Spinal cord (tissue), 10 donors: ENCODE measurements at places on chromosomes 7 and 10.

- no peak for DNase-seq
These were observed 57.7 kb downstream of the STEAP1B start for GRCh38 chr7:22442187-22442881.

DNA sequence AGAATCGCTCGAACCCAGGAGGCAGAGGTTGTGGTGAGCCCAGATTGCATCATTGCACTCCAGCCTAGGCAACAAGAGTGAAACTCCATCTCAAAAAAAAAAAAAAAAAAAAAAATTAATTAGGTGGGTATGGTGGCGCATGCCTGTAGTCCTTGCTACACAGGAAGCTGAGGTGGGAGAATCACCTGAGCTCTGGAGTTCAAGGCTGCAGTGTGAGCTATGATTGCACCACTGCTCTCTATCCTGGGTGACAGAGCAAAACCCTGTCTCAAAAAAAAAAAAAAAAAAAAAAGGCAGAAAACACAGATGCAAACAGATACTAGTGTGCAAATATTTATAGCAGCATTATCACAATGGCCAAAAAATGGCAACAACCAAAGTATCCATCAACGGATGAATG is 134.4 kb downstream of the RGS10 start:
- DNase-seq = no peak

DNA sequence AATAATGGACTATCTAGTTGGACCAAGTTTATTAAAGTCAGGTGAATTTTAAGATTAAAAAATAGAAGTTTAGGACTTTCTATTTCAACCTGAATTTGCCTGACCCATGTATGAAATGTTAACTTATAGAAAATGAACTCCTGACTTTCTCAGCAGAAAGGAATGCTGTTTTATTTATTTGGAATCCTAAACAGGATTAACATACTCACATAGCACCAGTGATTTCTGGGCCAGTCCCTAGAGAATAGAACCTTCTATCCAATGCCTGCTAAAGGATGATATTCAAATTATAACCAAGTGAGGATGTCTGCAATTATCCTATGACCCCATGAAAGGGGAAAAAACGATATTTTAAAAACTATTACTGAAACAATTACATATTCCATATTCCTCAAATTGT is 148.8 kb downstream of the CHRM2 start:
- no peak for DNase-seq

DNA sequence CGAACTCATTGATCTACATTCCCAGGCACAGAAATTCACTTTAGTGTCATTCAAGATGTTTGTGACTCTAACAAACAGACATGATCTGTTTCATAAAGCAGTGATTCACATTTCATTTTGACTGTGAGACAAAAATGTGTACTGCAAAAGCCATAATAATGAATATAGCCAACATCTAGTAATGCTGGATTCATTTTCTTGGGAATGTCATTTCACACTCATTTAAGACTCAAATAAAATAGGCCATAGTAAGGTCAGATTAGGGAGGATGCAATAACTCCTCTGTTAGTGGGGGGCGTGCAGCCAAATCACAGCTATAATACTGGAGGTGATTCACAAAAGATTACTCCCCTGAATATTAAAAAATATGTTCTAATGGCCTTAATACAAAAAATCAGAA is 566.6 kb upstream of the ZWINT start:
- no peak for DNase-seq

- no peak for DNase-seq
These were observed 4.1 kb upstream of the SGMS1 start for GRCh38 chr10:50627896-50628295.

DNA sequence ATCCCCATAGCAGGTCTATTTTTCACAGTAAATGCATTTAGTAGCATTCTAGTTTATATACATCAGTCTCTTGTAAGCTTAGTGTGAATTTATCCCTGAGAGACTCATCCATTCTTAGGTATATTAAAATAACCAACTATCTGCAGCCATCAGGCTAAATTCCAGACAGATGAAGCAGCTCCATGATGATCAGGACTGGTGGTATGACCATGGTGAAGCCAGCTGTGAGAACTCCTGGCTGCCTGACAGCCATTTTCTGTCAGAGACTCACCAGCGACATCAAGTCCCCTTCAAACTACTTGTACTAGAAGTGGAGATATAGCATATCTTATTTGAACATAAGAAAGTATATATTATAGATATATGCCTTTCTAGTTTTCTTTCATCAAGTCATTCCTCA is 70.3 kb upstream of the GSDME start:
- no peak for DNase-seq

DNA sequence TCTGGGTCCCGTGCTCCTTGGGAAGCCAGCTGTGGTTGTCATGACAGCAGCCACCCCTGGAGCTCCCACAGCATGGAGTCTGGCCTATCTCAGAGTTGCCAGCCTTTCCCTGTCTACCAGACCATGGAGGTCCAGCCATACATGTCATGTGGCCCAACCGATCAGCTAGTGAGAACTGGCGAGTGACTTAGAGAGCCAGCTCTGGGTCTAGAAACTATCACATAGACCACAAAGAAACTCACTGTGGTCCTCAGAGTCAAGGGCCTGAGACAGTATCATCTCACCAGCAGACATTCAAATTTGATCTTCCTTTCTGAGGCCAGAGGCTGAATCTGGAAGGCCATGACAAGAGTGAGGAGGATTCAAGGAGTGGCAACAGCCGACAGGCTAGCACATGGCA is 223.3 kb upstream of the GPR26 start:
- DNase-seq = no peak

- no peak for DNase-seq
These were observed 434.0 kb downstream of the DNAJB6 start for GRCh38 chr7:157770716-157771320.

DNA sequence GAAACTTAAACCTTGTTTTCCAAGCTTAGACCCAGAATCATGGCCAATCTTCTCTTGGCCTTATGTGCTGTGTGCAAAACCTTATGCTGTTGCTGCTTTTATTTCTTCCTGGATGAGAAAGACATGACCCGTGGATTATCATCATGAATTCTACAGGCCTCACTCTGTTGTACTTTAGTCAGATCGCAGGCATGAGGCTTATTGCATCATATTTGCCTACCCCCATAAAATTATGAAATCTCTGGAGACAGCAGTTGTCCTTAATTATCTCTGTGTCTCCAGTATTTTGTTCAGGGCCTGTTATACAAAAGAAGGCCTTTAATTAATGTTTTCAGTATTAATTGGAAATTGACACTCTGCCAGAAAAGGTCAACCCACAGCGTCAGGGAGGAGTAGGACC is 71.6 kb downstream of the PLCE1 start:
- DNase-seq = no peak

- no peak for DNase-seq
These were observed 53.1 kb upstream of the C7orf33 start for GRCh38 chr7:148537435-148537834.

- peak; percentile 39 for DNase-seq
These were observed 6.4 kb downstream of the CDCA7L start for GRCh38 chr7:21939136-21939857.

DNA sequence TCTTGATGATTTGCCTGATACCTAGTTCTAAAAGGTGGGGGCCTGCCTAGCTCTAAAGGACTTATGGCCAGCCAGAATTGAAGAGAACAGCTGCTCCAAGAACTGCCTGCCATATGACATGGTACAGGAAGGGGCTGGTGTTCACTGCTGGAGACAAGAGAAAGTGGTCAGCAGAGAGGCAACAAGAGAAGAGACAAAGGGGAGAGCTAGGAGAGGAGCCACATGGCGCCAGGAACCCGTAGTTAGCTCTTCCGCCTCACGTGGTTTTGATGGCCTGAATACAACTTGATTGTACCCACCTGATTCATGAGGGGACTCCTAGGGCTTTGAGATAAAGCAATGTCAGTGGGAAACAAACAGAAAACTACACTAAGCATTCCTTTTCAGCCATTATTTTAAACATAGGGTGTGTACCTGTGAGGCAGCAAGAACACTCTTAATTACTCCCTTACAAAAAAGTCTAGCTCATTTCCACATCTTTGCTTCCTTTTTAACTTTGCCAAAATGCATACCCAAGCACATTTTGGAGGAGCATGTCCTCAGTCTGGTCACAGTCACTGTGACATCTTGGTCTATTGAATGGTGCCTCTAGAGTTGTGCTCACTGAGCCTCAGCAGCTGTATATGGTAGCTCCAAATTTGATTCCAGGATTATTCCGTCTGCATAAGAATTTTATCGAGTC is 71.6 kb downstream of the CCDC71L start:
- no peak for DNase-seq

DNA sequence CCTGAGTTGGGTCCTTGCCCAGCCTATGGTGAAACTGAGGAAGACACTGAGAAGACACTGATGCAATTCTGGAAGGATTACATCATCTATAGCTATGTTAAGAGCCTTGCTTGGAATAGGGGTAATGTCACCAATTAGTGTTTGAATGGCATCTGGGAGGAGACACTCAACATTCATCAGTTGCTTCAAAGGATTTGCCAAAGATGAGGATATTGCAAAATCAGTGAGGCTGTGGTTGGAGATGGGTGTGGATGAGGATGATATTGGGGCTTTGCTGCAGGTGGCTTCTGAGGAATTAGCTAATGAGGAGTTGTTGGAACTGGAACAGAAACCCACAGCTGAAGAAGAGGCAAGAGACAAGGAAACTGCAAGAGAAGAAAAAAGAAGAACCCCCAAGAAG is 146.7 kb upstream of the SP4 start:
- DNase-seq = no peak

GRCh38 chr10:17229717-17229966 is 1.6 kb downstream of the VIM start:
- no peak for DNase-seq

DNA sequence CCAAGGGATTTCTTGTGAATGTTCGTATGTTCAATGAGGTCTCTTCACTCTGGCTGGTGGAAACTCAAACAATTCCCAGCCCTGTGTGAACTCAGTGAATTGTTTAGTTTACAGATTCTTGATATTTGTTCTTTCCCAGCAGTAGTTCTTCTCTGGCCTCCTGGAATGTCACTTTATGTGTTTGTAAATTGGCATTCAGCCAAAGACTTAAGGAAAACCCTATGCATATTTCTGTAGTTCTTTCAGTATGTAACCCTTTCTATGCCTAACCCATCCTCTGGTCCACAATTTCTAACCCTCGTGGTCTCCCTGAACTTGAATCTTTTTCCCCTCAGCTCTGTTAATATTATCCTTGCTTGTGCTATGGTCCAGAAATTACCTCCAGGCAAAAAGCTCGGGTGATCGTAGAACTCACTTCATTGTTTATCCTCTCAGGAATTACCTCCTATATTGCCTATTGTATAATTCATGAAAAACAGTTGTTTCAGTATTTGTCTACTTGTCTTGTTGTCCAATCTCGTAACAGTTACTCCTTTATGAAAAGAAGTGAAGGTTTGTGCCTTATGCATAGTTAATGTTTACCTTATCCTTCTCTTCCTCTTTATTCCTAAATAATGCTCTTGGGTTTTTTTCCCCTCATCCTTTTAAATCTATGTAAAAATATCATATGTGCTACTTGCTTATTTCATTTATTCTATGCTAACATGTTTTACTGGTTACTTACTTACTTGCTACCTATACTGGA is 23.7 kb upstream of the AGR3 start:
- DNase-seq = no peak

- no peak for DNase-seq
These were observed 99.7 kb downstream of the PAXIP1 start for GRCh38 chr7:154903083-154903731.

GRCh38 chr10:133335246-133336117 is 1.2 kb downstream of the CALY start:
- no peak for DNase-seq

DNA sequence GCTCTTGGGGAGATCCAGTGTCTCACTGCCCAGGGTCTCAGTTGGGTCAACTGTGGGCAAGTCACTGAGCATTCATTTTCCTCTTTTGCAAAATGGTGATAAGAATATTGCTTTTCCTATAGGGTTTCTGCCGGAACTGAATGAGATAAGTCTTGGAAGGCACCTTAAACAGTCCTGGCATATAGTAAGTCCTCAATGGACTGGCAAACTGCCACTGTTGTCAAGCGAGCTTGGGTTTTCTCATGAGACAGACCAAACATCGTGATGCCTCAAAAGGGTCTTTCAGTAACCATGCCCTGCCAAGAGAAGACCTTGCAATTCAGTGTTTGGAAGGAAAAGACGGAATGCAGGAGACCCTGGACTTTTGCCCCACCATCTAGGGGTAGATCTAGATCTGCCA is 251.5 kb downstream of the WDR11 start:
- no peak for DNase-seq

DNA sequence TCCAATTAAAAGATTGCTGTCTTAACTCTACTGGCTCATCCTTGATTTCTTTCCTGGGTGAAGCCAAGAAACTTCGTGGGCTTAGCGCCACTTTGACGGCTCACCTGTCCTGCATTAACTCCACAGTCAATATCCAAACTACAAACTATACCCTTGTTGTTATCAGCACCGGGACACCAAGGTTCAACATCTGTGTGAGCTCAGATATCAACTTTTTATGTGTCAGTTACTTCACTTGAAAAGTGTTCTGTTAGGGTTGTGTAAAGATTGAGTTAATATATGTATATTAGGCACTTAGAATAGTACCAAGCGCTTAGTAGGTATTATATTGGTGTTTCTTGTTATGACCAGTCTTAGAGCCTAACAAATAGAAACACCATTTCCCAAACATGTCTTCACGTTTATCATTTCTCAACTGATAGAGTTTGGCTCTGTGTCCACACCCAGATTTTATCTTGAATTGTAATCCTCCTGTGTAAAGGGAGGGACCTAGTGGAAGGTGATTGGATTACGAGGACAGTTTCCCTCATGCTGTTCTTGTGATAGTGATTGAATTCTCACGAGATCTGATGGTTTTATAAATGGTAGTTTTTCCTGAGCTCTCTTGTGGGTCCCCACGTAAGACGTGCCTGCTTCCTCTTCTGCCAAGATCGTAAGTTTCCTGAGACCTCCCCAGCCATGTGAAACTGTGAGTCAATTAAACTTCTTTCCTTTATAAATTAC is 19.0 kb upstream of the ST8SIA6 start:
- DNase-seq = no peak

DNA sequence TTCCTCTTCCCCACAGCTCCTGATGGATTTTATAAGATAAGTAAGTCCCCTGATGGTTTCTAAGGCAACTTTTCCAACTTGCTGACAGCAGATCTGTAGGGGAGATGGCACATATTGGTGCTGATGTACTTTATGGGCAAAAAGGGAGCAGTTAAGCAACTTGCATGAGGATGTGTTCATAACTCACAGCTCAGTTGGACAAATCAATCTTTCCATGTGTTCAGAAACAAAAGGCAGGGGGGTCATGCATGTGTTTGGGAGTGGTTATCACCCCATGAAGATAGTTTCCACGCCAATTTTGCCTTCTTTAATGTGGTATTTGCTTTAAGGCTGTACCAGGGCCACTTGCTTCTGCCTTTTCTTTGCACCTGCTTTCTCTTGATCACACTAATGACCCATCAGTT is 6.1 kb downstream of the RBM20 start:
- DNase-seq = no peak

- DNase-seq = no peak
These were observed 11.5 kb upstream of the YAE1 start for GRCh38 chr7:39554583-39555165.

DNA sequence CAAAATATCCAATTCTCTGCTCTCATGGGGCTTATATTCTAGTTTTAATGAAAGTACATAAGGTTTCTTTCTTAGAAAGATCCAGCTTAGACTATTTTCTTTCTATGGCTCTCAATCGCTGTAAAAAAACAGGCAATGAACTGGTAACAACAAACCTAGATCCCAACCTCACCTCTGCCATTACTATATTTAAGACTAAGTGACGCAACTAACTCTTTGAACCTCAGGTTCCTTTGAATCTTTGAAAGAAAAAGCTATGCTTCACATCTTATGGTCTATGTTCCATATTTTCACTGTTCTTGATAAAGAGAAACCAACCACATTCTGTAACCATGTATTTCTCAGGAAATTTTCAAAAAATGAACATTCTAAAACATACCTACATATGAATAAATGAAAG is 88.5 kb downstream of the ELAPOR2 start:
- no peak for DNase-seq
